ENCODE measurements at places on chromosomes 16 and 17.

GRCh38 chr16:86205521-86206245 lies 304.6 kb upstream of the FOXF1 start:
- no peak for DNase-seq

GRCh38 chr16:86430814-86431213 lies 79.5 kb upstream of the FOXF1 start:
- DNase-seq, result no peak

GRCh38 chr16:84358601-84359295 lies 9.6 kb upstream of the ATP2C2 start:
- DNase-seq, result no peak

- no peak for DNase-seq
Observed at GRCh38 chr17:17367931-17368330, 64.8 kb downstream of the NT5M start.

DNA sequence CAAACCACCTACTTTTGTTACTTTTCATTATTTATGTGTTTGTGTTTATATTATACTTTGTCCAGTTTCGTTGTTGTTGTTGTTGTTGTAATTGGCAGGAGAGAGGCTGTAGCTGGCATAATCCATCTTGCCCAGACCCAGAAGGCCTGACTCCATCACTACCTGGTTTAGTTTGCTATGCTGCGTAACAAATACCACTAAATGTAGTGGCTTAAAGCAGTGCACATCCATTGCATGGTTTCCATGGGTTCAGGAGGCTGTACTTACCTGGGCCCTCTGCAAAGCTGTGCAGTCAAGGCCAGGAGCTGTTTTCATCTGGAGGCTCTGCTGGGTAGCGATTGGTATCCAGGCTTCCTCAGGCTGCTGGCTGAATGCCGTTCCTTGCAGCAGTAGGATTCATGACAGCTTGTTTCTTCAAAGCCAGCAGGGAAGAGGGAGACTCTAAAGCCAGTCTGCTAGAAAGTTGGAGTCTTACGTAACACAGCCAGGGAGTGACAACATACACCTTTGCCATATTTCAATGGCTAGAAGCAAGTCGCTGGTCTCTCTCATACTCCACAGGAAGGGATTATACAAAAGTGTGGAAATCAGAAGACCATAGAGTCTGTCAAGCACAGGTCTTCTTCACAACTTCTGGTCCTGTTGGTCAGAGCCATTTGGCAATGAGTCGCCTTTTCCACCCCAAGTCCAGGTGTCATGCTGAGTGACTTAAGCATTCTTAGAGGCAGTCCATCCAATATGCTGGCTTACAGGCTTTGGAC lies 41.1 kb downstream of the TNRC6C start:
- no peak for DNase-seq

- DNase-seq, result no peak
Observed at GRCh38 chr17:10075919-10076318, 122.5 kb downstream of the GAS7 start.

DNA sequence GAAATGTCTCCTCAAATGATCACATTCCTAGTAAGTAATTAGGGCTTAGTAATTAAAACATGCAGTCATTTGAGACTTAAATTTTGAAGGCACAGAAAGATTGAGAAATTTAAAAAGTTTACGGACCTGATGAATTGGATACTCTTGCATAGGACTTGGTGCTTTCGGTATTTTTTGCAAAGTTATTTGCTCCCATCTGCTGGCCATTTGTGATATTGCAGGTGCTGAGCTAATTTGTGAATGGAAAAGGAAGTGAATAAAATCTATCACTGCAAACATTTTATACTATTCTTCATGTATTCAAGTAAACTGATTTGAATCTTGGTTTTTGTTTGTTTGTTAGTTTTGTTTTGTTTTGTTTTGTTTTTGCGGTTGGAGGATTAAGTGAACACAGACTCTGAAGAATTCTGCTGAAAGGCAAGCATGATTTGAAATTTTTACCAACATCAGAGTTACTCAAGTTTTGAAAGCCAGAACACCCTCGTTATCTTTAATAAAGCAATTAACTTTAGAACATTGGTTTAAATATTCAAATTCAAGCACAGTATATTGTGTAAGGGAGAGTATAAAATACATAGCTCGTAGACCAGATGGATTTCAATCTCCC lies 689.5 kb upstream of the RBFOX1 start:
- peak; percentile 34 for DNase-seq

- no peak for DNase-seq
Observed at GRCh38 chr17:518047-518735, 165.6 kb upstream of the RPH3AL start.

GRCh38 chr17:67245694-67246402 lies 852 bp upstream of the HELZ start:
- peak; percentile 57 for DNase-seq
